CD4-positive, alpha-beta T cell (primary cell): ENCODE measurements at places on chromosomes 1 and 21. TPM values are rescaled to one million over a fixed set of nuclear protein-coding genes. Genes with fewer than 3 reads are reported as not detected.

DNA sequence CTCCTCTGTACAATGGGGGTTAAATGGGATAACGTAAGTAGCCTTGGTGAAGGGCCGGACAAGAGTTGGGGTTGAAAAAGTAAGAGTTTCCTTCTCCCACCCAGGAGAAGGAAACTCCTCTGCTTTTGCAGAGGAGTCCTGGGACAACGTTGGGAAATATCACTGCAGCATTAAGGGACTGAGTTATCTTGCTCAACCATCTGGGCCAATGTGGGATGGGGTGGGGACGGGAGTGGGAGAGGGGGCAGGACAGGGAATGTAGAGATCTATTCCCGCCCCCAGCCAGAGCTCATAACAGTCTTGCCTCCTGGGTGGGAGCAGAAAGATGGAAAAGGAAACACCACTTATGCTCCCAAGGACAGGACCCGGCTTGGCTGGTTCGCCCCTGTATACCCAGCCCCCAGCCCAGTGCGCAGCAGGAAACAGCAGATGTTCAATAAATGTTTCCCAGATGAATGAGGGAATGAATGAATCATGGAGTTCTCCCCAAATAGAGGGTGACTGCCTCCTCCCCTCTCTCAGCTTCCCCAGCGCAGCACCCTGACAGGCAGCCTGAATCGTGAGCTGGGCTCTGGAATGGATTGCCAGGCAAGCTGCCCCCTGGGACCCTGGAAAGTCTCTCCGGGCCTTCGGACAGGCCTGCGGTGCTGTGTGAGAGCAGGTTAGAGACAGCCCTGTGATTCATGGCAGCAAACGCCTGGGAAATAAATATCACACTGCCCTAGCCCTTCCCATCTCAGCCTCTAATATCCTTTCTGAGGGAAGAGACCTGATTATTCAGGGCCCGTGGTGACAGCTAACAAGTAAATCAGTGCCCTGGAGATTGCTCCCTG lies 24.8 kb downstream of the FBXO2 start:
- DNase-seq = no peak

GRCh38 chr1:20496241-20496661 lies 10.2 kb upstream of the CAMK2N1 start:
- no peak for DNase-seq

GRCh38 chr1:99595441-99595840 lies 50.5 kb upstream of the PALMD start:
- no peak for DNase-seq

The CAMTA1 gene
- 38.6 TPM for total RNA-seq

DNA sequence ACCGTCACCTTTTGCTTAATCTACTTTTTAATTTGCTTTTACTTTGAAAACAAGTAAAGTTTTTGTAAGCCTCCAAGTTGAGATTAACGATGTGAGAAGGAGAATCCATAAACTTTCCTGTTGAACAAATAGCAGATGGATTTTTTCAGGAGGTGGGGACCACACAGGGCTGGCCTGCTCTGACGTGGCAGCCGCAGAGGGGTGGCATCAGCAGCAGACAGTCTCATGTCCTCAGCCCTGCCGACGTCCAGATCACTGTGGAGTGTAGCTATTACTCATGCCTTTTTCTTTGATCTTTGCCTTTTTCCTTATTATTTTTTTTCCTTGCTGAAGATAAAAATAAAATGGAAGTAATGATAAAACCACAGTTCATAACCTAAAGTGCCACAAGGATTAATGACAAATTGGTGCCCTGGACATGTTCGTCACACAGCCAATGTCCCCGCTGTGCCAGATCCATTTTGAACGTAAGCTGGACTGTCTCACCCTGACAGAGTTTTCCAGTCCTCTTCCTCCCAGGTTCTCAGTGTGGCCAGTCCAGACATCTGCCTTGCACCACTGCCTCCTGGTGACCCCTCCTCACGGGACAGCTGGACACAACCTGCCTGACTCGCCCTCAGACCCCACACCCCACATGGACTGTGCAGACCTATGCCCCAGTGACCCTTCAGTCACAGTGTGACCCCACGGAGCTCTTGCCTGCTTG lies 15.4 kb upstream of the ZBTB21 start:
- no peak for DNase-seq

DNA sequence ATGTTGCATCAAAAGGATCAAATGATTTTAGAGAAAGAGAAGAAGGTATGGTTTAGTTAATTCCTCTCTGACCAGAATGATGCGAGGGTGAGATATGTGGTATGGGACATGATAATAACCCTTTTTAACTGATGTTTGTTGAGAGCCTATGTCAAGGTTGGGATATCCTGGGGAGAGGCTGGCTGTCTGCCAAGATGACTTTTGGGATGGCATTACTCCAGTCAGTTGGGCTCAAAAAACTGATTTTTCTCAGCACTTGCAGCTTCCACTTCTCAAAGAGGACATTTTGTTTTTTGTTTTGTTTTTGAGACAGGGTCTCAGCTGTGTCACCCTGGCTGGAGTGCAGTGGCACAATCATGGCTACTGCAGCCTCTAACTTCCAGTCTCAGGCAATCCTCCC lies 17.7 kb upstream of the STX12 start:
- DNase-seq = no peak

GRCh38 chr1:203210988-203211387 lies 18.5 kb downstream of the CHIT1 start:
- DNase-seq = no peak

- no peak for DNase-seq
Measured at GRCh38 chr1:46753985-46754384, 35.1 kb upstream of the EFCAB14 start.

- DNase-seq = peak; percentile 49
Measured at GRCh38 chr1:113390871-113391648, 745 bp downstream of the MAGI3 start.
